EL (cell line): ENCODE measurements at places on chromosomes 16 and 17.

GRCh38 chr17:57360266-57360665 lies 103.9 kb downstream of the MSI2 start:
- no peak for DNase-seq

GRCh38 chr16:73909529-73910035 lies 387.0 kb upstream of the PSMD7 start:
- no peak for DNase-seq

GRCh38 chr16:16004314-16004749 lies 54.9 kb downstream of the ABCC1 start:
- DNase-seq: peak; percentile 89

DNA sequence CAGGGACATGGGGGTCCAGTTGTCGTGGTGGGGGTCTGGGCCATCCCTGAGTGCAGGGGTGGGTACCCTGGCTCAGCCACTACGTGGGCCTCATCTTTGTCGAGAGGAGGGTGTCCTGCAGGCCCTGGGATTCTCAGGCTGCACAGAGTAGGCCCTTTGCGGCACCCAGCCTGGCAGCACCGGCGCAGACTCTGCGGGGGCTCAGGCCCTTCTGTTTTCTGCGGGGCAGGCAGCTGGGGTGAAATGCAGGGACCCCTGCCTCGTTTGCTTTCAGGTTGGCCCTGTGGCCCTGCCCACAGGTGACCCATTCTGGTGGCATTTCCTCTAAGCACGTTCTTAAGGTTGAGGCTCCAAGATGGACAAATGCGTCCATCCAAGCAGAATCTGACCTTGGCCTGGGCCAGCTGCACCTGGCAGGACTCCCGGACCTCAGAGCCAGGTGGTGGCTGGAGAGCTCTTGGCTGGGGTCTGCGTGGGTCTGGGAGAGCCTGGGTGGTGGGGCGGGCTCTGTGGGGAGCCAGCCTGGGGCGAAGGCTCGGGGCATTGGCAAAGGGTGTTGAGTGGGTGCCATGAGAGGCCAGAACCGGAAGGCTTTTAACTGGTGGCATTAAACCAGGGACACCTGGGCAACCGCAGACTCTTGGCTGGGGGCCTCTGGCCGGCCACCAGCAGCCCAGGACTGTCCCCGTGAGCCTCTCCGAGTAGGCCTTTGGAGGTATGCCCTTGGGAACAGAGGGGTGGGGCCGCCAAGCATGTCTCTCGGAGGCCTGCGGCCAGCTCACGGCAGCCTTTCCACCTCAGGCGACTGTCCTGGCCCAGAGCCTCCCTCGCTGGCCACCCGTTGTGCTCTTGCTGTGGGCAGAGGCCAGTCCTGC lies 16.9 kb downstream of the PRSS27 start:
- DNase-seq: no peak

DNA sequence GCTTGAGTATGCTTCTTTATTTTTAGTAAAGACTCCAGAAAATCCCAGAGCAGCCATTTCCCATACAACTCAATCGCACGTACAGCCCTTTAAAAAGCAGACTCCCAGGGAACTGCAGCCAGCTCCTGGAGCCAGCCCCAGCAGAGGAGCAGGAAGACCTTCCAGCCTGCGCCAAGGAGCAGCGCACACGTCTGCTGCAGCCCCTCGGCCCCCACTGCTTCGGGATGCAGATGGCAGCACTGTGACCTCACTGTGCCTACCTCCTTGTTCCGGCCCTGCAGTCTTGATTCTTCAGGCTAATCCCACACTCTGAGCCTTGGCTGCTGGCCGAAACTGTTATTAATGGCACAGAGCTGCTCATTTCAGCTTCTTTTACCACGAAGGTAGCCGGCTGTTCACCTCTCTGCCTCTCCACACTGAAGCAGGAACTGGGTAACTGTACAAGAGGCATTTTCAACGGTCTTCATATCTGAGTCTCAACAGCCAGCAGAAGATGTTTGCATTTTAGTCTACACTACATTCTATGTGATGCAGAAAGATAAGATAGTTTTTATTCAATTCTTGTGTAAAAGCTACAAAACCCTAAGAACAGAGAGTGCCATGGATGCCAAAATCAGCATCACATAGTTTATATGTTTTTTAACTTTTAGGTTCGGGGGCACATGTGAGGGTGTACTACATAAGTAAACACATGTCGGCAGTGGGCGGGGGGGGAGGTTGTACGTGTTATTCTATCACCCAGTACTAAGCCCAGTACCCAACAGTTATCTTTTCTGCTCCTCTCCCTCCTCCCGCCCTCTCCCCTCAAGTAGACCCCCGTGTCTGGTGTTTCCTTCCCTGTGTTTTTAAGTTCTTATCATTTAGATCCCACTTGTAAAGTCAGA lies 130.9 kb downstream of the ANKRD11 start:
- DNase-seq: no peak

DNA sequence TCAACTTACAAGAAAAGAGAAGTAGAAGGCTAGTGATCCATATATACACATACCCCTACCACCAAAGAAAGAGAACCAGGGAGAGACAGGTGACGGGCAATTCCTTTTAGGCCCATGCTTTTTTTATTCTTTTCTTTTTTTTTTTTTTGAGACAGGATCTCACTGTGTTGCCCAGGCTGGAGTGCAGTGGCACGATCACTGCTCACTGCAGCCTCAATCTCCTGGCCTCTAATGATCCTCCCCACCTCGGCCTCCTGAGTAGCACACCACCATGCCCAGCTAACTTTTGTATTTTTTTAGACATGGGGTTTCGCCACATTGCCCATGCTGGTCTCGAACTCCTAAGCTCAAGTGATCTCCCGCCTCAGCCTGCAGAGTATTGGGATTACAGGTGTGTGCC lies 4.8 kb downstream of the HSPB9 start:
- no peak for DNase-seq
